CD4-positive, alpha-beta T cell treated with Interleukin-4 for 4 hours (primary cell): ENCODE measurements at places on chromosomes 12 and 14.
A peak's percentile ranks its signal among the peaks of the same experiment; 100 is the strongest.

DNA sequence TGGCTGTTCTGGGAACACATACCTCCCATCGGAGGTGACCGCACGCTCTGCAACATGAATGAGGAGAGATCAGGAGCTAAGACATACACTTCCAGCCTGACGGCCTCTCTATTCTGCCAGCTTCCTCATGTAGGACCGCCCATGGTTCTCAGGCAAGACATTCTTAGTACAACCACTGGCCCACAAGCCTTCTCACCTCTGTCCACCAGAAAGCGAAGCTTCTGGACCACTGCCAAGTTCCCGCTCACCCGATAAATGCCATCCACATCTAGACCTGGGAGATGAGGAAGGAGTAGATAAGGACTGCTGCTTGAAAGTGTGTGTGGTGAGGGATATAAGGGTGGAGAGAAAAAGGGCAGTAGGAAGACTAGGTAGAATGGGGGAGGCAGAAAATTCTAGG lies 5.2 kb downstream of the ARHGAP9 start:
- DNase-seq, result no peak

DNA sequence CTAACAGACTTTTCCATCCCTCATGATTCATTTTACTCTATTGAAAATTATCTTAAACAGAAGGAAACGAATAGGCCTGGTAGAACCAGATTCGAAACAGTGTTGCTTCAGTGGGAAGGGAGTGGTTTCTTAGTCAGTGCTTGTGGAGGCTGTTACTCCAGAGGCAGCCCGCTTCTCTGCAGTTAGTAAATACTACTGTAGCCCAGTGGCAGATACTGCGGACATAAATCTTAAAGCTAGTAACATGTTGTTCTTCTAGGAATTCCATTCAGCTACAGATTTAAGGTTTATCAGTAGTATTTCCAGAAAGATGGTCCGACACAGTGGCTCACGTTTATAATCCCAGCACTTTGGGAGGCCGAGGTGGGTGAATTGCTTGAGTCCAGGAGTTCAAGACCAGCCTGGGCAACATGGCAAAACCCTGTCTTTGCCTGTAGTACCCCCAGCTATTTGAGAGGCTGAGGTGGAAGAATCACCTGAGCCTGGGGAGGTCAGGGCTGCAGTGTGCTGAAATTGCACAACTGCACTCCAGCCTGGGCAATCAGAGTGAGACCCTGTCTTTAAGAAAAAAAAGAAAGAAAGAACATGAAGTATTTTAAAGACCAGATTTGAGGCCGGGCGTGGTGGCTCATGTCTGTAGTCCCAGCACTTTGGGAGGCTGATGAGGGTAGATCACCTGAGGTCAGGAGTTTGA lies 45.9 kb downstream of the DIP2B start:
- no peak for DNase-seq

DNA sequence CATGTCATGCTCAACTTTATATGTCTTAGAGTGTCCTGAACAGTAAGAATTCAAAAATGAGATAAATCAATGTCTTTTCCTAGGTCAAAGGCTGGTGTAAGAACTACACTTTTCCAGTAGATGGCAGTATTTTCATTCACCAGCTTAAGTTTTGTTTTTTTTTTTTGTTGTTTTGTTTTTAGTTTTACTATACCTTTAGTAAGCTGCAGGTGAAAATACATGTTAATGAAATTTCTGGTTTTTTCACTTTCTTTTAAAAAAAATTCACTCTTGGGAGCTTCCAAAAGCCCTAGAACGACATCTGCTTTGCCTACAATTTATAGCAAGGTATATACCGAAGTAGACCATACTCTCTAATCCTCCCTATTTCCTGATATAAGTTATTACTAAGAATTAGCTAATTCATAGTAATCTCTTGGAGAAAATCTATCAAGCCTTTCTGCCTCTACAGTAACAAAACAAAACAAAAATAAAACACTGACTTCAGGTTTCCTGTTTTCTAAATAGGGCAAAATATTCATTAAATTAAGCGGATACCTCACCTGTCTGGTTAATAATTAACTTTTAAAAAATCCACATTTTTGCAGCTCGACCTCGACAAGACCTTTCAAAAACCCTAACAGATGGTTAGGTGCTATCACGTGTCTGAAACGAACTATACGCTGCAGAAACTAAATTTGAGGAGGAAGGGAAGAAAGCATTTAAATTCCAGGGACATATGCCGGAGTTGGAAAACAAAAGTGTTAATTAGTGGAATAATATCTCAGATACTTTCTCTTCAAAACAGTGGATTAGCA lies 2.7 kb upstream of the SAMD4A start:
- peak; percentile 54 for DNase-seq

DNA sequence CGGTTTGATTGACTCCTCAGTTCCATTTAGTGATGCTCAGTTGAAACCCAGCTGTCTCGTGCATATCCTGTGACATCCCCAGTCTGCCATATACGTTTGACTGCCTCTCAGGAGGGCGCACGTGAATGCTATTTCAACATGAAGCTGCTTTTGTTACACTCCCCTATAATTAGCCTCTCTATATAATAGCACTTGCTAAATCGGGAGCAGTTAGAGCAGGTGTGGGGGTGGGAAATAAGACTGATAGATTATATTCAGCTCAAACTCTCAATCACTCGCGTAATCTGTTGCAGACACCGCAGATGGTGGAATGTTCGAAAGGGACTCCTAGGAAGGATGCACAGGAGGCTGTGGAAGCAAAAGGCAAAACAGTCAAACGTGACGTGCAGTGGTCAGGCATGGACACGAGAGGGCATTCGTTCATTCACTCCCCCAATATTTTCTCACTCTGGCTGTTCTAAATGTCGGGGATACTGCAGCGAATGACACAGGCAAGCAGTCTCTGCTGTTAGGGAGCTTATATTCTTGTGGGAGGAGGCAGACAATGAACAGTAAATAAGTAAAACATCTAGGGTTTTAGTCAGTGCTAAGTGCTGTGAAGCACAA lies 29.8 kb downstream of the KCNA1 start:
- DNase-seq, result no peak

- no peak for DNase-seq
These were observed 162.4 kb downstream of the RBM19 start for GRCh38 chr12:113803759-113804140.
